ENCODE measurements at places on chromosomes 5 and 9.

GRCh38 chr9:119092125-119092524 is 277.1 kb downstream of the BRINP1 start:
- no peak for DNase-seq

DNA sequence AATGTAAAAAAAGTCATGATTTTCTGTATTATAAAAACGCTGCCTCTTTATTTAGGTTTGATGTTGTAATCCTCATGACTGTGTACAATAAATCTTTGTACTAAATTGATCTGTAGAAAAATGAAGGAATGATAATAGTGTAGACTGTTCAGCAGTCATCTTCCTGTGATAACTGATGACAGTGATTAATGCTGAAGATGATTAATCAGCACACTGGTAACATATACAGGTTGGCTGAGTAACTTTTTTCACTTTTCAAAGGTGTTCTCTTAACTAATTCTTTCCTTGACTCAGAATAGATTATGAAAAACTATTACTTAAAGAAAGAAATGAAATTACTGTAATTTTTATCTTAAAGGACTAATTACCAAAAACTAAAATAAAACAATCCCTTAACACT is 122.5 kb downstream of the RFX3 start:
- no peak for DNase-seq

DNA sequence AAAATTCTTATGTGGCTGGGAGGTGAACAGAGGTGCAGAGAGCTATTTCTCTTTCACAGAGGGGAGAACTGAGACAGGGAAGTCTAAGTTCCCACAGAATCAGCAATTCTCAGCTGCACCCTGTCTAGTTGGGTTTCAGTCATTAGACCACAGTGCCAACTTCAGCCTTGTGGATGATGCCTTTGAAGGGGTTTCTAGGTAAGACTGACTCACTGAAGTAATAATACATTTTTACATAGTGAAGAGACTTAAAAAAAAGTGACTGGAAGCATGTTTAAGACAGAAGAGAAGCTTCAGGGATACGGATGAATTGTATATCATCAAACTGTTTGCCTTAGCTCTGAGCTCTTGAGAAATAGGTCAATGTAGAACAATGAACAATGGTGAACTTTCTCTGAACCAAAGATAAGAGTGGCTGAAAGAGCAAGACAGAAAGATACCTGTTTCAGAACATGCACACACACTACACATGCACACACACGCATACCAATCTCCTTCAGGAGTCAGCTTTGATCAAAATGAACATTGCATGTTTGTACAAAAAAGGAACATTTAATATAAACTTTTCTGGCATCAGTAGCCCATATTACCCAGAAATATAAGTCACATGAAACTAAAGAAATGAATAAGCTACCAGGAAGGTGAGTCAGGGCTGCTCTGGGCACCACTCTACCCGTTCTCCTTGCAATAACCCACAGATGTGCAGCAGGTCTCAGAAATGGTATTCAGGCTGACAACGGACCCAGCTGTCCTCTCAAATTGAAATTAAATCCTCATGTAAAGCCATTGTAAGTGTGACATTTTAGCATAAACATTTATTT is 12.6 kb upstream of the FYB1 start:
- no peak for DNase-seq

DNA sequence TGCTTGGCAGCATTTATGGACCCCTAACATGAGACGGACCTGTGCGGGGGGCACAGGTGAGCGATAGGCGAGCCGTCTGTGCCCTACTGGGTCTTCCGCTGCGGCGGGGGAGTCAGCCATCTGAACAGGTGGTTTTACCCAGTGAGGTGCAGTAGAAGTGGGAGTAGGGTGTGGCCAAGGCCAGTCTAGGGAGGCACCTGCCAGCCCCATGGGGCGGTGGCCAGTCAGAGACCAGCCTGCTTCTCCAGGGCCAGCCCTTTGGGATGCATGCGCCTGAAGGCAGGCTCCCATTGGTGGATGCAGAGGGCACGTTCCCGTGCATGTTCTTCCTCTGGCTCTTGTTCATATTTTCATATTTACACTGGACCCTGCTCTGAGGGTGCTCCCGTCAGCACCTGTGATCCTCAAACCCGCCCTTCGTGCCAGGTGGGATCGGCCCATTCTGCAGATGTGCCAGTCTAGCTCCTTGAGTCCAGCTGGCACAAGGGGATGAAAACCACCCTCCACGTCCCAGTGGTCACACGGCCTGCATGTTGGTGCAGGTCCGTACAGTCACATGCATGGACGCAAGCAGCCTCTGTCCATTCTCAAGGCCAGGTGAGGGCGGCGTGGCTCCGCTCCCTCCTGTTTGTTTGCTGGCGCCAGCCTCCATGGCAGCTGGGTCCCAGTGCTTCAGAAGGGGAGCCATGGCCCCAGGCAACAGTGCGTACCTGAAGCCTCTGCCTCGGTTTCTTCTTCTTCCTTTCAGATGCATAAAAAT is 9.0 kb downstream of the COL5A1 start:
- no peak for DNase-seq

DNA sequence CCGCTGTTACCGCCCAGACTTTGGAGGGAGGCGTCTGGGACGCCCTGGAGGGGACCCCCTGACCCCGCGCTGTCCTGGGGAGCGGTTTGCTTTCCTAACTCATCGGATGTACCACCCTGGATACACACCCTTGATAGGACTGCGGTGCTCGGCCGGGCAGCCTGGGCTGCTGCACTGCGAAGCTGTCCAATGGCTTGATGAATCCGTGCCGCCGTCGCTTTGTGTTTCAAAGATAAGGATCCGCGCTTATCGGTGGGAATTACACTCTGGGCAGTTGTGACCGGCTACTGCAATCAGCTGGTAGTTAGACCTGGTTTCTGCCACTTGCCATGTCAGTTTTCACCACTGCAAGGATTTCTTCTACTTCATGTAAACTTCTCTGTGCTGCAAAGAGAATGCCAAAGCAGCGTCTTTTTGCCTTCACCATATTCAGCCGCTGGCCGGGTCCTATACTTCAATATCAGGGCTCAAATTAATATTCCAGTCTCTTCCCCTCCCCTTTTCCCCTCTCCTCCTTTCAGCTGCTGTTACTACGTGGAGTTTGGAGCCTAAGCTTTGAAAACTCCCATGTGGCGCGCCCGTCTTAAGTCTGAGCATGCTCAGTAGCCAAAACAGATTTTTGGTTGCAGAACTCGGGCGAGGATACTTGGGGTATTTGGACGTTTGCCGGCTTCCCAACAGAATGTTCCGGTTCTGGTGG is 727 bp downstream of the SMAD5 start:
- no peak for DNase-seq
